Bronchus fibroblast of lung (primary cell): ENCODE measurements at places on chromosomes 6 and 20. TPM values are rescaled to one million over a fixed set of nuclear protein-coding genes. Genes with fewer than 3 reads are reported as not detected.

GPR63 gene
- total RNA-seq, result 0.74 and 1.0 TPM in 2 replicates

DEF6 gene
- total RNA-seq, result 3.0 and 4.0 TPM in 2 replicates

METTL24 gene
- total RNA-seq, result not detected in 2 replicates

CST5 gene
- total RNA-seq, result not detected in 2 replicates

ABT1 gene
- 14.1 and 14.3 TPM in 2 replicates for total RNA-seq

MLN gene
- total RNA-seq, result not detected in 2 replicates

KDM1B gene
- 7.9 and 9.2 TPM in 2 replicates for total RNA-seq
